Fibroblast of lung (primary cell): ENCODE measurements at places on chromosomes 16 and 17. TPM values are rescaled to one million over a fixed set of nuclear protein-coding genes. Genes with fewer than 3 reads are reported as not detected.

GRCh38 chr17:82257473-82257872 lies 16.0 kb downstream of the CSNK1D start:
- peak; percentile 33 for DNase-seq

- DNase-seq: peak; percentile 73
These were observed 7.1 kb upstream of the SLC5A11 start for GRCh38 chr16:24838554-24839266.

- no peak for DNase-seq
These were observed at the start of gene KRT15 for GRCh38 chr17:41518789-41519449. Gene KRT15 (minus strand): TSS chr17:41518890. CDS start chr17:41518827, 63 bp downstream.

Gene GAST
- total RNA-seq: not detected in 2 replicates

DNA sequence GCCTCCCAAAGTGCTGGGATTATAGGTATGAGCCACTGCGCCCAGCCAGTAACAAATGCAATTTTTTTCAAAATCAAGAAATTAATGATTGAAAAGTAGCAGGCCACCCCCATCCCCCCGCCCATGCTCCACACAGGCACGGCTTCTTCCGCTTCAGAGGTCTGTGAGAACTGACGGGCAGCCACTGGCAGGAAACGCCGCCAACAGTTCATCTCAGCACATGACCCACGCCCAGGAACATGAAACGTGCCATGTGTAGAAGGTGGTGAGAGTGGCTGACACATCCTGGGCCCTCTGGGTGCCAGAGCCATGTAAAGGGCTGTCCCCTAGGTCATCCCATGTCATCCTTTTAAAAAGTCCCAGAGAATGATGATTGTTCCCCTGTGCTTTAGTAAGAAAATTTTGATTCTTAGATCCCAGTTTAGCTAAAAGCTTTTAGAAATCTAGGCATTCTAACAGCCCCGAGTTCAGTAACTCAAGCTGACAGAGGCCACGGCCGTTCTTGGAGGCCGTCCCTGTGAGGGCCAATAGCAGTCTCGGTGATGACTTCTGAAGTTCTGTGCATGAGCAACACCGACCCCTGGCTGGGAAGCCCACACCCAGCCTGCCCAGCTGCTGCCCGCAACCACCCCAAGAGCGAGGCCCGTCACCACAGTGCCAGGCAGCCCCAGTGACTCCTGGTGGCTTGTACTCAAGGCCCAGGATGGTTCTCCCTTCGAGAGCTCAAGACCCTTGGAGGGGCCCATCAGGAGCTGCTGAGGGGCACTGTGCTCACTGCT lies 52.1 kb downstream of the KLHDC4 start:
- no peak for DNase-seq

DNA sequence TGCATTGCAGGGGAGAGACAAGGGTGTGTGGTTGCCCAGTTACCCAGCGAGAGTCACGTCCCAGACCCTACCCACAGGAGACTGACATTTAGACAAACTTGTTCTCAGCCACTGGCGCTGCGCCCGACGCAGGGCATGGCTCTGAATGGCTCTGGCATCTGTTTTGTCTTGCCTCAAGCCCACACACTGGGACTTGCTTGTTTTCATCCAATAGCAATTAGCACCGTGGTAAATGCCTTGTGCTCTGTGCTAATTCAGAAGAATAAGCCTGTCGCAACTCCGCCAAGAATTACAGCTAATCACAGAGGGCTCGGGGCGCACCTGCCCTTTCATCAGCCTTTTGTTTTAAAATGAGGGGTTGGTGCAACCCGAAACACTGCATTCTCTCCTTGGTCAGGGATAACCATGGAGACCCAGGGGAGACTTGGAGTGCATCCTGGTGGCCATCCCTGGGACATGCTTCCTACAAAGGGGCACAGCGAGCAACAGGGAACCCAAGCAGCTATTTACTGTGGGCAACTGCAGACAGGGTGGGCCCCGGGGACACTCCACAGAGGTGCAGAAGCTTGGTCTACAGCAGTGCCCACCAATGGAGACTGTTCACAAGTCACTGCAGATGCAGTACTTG lies 220.6 kb upstream of the ZFHX3 start:
- DNase-seq: peak; percentile 18

DNA sequence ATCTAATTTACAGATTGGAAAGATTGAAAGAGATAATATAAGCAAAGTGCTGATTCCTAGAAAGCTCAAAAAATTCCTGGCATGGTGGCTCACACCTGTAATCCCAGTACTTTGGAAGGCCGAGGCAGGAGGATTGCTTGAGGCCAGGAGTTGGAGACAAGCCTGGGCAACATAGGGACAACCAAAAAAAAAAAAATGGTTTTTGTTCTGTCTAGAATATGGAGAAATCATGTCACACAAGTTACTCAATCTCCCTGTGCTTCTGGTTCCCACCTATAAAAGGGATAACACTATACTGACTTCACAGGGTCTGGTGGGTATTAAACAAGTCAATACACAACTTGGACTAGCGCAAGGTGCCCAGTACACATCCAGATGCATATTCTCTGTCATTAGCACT lies 18.4 kb downstream of the ARHGAP17 start:
- no peak for DNase-seq

Gene RBFOX1
- total RNA-seq: not detected in 2 replicates

DNA sequence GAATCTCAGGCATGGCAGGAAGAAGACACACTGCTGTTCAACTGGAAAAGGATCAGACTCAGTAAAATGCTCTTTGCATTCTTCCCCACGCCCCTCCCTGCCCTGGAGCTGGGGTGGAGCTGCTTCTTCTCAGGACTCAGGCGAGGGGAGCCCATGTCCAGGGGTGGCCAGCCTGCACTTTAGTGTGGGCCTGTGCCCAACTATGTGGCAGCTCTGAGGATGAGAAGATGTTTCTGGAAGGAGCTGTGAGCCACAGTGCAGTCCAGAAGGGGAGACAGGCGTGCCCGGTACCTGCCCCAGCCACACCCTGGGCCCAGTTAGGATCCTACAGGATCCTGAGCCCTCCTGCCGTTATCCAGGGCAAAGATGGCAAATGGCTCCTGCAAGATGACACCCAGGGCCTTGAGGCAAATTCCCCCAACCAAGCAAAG lies 120.3 kb downstream of the ANKRD11 start:
- peak; percentile 63 for DNase-seq

DNA sequence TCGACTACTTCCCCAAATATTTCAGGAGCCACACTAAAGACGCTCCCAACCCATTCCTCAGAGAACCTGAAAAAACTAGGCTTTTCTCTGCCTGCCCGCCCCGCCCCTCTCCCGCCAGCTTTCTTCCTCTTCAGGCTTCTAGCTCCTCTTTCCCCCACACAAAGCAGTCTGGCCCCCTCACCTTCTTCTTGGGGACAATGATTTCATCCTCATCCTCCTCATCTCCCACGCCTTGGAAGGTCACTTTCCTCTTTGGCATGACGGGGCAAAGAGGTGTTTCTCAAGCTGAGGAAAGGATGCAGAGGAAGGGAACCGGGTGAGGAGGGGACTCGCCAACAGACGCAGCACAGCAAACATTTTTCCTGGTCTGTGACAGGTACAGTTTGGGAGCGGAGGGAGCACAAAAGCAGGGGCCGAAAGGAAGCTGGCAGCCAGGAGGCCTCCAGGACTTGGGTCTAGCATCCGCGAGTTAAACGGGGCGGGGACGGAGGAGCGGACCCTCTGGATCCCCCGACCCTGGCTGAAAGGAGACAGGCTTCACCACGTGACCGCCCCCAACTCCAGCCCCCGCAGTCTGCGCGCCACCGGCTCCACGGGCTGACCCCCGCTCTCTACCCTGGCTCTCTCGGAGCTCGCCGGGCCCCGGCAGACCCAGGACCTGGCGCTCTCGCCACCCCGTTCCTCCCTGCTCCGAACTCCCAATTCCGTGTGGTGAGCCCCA lies 525 bp downstream of the CD2BP2 start:
- DNase-seq: no peak

DNA sequence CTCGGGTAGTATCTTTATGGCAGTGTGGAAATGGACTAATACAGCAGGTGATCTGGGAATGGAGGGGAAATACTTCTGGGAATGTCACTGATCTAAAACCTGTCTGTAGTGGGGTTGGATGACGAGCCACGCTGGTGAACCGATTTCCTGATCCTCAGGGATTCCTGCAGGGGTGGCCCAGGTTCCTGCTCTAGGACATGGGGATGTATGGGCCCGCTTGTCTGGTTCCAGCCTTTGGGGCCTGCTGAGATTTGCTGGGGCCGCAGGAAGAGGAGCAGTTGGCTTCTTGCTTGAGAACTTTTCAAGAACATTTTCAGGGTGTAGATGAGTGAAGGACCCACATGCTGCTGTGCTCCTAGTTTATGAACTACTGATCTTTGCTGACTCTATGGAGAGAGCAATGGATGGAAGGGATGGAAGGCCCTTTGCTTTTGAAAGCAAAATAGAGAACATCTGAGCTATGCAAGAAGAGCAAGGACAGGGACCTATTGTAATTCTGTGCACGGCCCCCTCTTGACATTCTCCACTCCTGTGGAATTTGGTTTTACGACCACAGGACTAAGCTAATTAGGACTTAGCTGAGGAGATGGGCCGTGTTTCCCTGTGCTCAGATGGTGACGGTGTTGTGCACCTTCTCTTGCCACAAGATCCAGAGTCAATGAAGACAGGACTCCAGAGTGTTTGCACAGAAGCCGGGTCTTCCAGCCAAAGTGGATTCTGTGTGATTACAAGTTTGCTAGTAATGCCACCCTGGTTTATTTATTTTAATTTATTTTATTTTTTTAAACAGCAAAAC lies 90.5 kb downstream of the SEC14L1 start:
- DNase-seq: no peak

GRCh38 chr16:64092271-64092670 lies 1029.6 kb downstream of the CDH11 start:
- peak; percentile 34 for DNase-seq

DNA sequence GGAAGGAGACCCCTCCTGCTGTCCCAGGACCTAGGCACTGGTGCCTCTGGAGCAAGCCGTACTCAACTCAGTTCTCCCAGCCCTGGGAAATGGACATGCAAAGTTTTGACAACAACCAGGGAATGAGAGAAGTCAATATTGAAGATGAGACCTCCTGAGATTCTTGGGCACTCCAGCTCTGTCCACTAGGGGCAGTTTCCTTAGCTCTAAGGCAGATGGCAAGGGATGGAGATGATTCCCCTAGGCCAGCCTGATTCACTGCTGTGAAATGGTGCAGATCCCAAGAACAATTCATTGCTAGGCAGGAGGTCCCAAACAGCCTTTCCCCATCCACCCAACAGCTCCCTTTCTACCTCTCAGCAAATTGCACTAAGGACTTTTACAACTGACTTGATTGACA lies 20.5 kb upstream of the SDR42E2 start:
- no peak for DNase-seq

Gene SLC5A2
- under 0.01 TPM in 1 of 2 replicates, not detected in the other for total RNA-seq

Gene RAMP2
- 0.17 and 0.26 TPM in 2 replicates for total RNA-seq

- peak; percentile 11 for DNase-seq
These were observed at the start of gene TMEM204 for GRCh38 chr16:1533443-1533951. Gene TMEM204 (plus strand): TSS chr16:1533666. CDS start chr16:1534276, 610 bp downstream.

- no peak for DNase-seq
These were observed 188.0 kb downstream of the HAPSTR1 start for GRCh38 chr16:9279291-9280068.

DNA sequence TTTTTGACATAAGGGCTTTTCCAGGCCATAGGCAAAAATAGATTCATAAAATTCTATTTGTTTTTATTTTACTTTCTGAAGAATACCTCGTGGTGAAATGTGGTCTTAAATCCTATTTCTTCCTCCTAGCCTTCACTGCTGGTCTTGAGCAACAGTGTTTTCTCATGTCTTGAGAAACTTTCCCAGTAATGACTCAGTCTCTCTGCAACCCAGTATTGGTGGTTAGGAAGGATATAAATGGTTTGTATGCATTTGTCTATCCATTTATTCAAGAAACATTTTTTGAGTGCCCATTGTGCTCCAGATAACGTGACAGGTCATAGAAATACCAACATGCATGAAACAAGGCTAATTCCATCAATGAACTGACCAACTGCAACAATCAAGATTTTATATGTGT lies 213.9 kb downstream of the TMEM114 start:
- no peak for DNase-seq

GRCh38 chr17:38921756-38922411 lies 3.5 kb upstream of the LASP1NB start:
- no peak for DNase-seq

- no peak for DNase-seq
These were observed 13.8 kb upstream of the KDM6B start for GRCh38 chr17:7820231-7820630.

GRCh38 chr16:84952335-84953189 lies 58.8 kb downstream of the ZDHHC7 start:
- peak; percentile 89 for DNase-seq

GRCh38 chr17:14793237-14793636 lies 471.9 kb downstream of the PMP22 start:
- DNase-seq: peak; percentile 0

DNA sequence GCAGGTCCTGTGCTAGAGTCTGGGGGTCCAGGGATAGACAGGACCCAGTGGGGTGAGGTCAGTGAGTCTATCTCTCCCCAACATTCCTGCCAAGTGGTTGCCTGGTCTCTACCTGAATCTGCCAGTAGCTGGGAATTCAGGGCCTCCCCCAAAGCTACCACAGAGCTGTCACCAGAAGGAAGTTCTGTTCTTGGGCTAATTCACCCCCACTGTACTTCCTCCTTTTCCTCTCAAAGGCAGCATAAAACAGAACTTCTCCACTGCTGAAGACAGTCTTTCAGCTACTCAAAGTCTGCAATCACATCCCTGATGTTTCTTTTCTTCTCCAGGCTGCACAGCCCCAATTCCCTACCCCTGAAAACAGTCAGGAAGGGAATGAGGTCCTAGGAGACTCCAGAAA lies 8.7 kb downstream of the CAMTA2 start:
- no peak for DNase-seq

Gene CDYL2
- 2.1 and 3.5 TPM in 2 replicates for total RNA-seq

Gene RAB40B
- 3.3 and 3.6 TPM in 2 replicates for total RNA-seq

DNA sequence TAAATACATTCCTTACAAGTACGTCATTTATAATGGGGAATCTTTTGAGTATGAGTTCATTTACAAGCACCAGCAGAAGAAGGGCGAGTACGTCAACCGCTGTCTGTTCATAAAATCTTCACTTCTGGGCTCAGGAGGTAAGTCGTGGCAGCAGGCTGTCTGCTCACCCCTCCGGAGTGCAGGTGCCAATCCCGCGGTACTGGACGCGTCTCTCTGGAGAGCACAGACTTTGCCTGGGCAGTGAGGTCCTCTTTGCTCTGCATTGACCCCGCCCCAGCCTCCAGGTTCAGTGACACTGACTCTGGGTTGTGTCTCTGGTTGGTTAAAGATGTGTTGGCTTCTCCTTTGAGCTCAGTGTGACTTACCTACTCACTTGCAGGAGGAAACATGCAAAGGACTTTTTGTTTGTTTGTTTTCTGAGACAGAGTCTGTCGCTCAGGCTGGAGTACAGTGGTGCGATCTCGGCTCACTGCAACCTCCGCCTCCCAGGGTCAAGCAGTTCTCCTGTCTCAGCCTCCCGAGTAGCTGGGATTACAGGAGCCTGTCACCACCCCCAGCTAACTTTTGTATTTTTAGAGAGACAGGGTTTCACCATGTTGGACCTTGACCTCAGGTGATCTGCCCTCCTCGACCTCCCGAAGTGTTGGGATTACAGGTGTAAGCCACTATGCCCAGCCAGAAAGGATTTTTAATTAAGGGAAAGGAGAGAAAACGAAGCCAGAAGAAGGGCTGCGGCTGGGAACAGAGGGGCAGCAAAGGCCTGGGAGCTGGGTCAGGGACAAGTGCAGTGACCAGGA lies 31.2 kb downstream of the RNF213 start:
- DNase-seq: no peak
